ENCODE measurements at places on chromosomes 3 and 15.

DNA sequence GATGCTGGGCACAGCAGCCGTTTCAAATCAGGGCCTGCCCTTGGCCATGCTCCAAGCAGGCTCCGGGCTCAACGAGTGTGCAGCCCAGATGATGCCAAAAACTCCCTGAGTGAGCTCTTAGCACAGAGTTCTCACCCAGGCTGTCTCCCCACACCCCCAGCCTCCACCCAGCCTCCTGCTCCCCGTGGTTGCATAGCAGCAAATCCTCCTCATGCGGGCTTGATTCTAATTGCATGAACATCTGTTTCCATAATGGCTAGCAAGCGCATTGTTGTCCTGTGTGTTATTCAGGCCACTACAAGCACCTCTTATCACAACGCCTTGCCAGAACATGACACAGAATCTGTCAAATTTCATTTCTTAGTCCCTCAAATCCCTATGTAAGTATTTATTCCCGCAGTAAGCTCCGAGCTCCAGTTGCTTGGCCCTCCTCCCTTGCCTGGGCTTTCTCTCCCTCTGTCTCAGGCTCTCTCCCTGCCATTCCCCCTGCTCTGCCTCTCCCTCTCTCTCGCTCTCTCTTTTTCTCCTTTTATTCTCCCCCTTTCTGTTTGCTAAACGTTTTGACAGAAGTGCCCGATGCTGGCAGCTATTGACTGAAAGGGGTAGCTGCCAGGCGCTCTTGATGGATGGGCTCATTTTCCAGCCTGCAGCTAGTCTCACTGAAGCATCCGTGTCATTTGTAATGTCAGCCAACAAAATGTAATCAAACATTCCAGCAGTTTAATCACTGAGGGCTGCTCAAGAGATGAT is 306.5 kb downstream of the IL20RB start:
- no peak for DNase-seq

DNA sequence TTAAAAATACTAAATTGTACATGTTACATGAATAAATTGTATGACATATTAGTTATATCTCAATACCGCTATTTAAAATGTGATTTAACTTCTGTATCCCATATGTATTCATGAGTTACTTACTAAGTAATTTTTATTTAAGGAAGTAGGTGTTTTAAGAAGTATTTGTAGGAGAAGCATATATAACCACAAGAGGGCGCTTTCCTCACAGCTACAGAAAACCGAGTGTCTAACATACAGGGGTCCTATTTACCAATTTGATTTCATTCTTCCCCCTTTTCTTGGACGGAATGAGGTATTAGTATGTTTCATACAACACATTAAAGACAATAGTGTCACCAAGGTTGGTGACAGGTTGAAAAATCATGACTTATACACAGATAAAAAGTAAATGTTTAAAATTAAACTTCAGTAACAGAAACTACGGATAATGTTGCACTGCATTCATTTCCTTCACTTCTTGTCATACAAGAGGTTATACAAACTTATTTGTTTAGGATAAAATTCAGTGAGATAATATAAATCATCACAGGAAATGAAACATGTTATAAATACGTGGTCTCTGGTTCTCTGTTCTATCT is 253.6 kb downstream of the MAGI1 start:
- DNase-seq = peak; percentile 37

GRCh38 chr3:129934234-129935123 is 40.0 kb upstream of the TRH start:
- no peak for DNase-seq

DNA sequence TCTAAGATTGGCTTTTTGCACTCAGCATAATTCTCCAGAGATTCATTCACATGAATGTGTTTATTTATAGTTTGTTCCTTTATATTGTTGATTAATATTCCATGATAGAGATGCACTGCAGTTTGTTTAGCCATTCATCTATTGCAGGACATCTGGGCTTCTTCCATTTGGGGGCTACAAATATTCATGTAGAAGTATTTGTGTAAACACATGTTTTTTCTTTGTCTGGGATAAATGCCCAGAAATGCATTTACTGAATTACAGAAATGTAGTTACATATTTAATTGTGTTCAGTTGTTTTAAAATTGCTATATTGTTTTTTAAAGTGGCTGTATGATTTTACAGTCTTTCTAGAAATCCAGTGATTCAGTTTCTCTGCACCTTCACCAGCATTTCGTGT is 635.0 kb downstream of the ZIC1 start:
- DNase-seq = no peak

- no peak for DNase-seq
These were observed 32.2 kb downstream of the IL20RB start for GRCh38 chr3:136989781-136990524.

GRCh38 chr15:36954486-36954885 is 145.9 kb downstream of the MEIS2 start:
- DNase-seq = no peak

DNA sequence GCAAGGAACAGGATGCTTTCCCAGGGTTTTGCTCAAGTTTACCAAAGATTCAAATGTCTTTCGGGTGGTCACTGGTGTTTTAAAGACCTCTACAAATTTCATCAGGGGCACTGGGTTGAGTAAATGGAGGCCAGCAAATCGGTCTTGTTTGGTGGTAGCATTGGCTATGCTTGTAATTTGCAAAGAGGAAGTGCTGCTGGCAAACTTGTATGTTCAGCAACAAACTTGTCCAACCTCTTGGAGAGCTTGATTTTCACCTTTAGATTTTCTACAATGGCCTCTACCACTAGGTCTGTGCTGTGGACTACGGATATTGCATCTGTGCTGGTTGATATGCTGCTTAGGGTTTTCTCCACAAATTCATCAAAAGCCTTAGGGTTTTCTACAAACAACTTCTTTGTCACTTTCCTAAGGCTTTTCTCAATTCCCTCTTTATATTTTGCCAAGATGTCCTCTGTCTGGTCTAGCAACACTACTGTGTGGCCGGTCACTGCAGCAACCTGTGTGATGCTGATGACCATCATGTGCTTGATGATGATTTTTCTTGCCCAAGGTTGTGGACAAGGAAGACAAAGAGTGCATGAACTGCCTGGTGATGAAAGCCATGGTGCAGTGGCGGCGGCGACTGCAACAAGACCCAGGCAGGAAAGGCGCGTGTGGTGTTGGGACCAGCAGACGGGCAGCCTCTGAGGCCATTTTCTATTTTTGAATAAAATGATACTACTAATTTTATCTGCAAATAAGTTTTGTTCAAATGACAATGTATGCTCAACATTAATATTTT is 50.8 kb downstream of the RFX7 start:
- no peak for DNase-seq

DNA sequence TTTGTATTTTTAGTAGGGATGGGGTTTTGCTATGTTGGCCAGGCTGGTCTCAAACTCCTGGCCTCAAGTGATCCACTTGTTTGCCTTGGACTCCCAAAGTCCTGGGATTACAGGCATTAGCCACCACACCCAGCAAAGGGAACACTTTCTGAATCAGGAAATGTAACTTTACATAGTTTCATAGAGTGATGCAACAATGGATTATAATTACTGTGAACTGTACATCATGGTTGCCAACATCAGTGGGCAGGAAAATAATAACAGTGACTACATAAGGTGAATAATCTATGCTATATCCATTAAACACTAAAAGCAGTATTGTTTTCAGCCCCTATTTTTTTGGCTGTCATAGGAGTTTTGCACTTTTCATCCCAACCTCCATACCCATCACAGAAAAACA is 5.0 kb upstream of the KPNA1 start:
- no peak for DNase-seq

- no peak for DNase-seq
These were observed 31.7 kb downstream of the EDC3 start for GRCh38 chr15:74664028-74664616.

GRCh38 chr3:24192469-24193056 is 247.5 kb downstream of the NR1D2 start:
- no peak for DNase-seq

- DNase-seq = no peak
These were observed 3.2 kb downstream of the TRANK1 start for GRCh38 chr3:36941658-36942057.

DNA sequence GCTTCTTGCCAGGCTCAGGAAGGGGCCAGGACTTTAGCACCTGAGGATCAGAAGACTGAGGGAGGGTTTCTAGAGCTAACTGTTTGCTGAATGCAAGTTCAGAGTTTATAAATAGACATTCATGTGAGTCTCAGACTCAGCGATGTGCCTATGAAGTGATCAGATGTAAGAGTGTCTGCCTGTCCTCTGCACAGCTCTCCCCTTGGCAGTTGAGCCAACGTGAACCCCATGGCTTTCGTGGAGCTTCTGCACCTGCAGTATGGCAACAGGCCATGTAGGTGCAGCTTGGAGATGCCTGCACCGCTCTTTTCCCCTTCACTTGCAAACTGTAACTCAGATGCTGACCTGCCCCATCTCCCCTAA is 141.9 kb downstream of the CHDH start:
- no peak for DNase-seq

GRCh38 chr3:69385723-69386555 is at the start of gene FRMD4B:
FRMD4B (minus strand) TSS chr3:69386088; CDS start chr3:69385989, 99 bp downstream.
- no peak for DNase-seq

DNA sequence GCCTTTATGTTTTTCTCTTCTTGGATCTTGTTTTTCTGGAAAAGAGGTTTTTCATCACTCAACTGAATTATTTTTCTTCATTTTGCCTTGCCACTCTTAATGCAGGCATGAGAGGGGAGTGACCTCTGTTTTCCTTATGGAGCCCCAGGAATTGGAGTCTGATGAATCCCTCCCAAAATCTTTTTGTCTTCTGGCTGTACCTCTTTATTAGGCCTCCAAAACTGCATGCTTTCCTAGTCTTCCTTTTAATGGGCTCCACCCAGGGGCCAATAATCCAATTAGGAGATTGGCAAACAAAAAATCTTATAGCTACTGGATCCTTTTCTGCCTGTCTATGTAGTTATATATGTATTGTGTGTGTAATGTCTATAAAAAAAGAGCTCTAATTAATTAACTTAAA is 192.4 kb upstream of the PEX5L start:
- DNase-seq = no peak

GRCh38 chr3:32176989-32177701 is 61.3 kb upstream of the CMTM8 start:
- DNase-seq = no peak

- DNase-seq = no peak
These were observed 28.1 kb downstream of the SPINK8 start for GRCh38 chr3:48305396-48305795.

DNA sequence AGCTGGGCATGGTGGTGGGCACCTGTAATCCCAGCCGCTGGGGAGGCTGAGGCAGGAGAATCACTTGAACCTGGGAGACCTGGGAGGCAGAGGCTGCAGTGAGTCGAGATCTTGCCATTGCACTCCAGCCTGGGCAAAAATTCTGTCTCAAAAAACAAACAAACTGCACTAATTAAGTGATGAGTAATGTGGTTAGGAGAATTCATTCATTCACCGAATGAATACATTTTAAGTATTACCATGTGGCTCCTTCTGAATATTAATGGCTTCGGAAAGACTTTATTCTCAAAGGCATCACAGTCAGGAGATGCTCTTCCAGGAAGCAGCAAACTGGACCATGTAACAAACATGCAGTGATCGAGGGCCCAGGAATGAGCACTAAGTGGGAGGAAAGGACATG is 23.6 kb downstream of the SPTSSB start:
- DNase-seq = no peak

GRCh38 chr15:48579945-48580671 is 65.4 kb downstream of the FBN1 start:
- DNase-seq = no peak

GRCh38 chr15:64634576-64635498 is 140.6 kb downstream of the RBPMS2 start:
- no peak for DNase-seq

- no peak for DNase-seq
These were observed 7.4 kb upstream of the RIOX2 start for GRCh38 chr3:97979610-97980009.

DNA sequence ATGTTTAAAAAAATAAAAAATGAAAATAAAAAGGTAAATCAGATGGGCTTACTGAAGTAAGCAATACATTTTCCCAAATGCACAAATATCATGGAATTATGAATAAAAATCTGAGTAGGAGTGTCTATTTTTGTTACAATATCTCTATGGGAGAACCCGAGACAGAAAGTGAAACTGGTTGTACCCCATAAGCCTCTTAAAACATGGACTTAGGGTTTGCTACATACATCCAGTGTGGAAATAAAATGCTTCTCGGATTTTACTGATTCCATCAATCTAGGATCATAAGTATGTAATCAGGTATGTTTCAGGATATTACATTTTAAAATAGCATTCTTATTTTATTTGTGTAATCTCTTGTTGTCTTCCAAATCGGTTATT is 177.8 kb upstream of the CDIN1 start:
- DNase-seq = no peak

DNA sequence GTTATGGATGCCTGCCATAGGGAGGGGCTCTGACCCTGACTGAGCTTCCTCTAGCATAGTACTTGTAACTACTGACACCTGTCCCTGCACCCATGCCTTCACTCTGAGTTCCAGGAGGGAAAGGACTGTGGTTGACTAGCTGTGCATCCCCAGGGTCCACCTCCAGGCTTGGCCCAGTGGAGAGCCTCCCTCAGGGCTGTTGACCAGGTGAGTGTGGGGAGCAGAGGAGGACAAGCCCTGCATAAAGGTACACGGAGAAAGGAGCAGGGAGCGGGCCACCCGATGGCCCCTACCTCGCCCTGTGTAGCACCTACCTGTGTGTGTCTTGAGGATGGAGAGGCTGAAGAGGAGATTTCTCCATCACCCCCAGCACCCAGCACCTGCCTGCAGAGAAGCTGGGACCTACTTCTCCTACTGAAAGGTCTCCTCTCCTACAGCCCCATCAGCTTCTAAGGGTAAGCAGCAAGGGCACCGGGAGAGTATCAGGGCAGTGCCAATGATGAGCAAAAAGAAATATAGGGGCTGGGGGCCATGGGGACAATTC is 6.7 kb upstream of the LTF start:
- no peak for DNase-seq

DNA sequence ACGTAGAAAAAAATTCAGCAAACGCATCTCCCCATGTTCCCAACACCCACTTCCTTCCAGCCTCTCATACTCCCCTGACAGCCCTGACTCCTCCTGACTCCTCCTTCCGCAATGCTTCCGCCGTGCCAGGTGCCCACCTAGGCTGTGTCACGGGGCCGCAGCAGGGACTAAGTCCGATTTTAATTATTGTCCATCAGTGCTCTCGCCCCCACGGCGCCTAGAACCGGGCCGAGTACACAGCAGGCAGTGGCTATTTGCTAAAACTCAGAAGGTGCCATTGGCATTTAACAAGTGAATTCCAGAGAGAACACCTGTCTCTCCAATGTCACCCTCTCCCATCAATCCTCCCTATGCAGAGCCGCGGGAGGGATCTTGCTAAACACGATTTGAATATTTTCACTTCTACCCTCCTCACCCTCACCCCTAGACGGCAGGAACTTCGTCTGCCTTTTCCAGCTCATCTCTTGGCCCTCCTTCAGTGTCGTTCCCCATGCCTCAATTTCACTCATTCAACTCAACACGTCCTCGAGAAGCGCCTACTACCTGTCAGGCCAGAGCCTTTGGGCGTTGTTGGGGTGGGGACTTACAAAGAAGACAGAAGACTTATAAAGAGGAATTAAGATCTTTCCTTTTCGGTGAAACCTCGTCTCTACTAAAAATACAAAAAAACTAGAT is 11.5 kb upstream of the SHF start:
- no peak for DNase-seq

DNA sequence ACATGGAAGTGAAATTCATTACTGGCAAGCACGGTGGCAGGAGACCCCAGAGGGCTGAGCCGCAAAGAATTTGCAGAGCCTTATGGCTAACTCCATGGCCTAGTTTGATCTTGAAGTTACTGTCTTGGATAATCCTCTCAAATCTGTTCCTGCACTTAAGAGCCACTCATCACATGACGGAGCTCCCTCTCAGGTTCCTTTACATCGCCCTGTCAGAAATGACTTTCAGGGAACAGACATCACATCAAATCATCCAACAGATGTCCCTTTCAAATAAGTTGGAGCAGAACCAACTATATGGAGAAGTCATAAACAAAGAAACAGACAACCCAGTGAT is 328.8 kb upstream of the THBS1 start:
- no peak for DNase-seq
